ENCODE measurements at places on chromosomes 7 and 10.

DNA sequence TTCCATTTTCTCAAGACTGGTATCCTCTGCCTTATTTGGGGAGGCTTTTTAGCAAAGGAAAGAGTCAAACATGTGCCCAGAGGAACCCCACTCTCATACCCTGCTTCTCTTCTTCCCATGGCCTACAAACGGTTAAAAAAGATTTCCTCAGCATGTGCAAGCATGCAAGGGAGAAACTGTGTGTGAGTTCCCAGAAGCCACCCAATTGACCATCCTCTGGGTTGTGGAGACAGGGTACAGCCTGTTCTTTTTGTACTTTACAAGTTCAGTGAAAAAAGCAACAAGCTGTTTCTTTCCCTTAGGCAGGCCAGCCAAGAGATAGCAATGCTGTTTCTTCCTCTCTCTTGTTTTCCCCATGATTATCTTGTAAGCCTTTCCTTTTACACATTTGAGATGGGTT, 68.8 kb upstream of the MTPN start:
- DNase-seq: no peak

DNA sequence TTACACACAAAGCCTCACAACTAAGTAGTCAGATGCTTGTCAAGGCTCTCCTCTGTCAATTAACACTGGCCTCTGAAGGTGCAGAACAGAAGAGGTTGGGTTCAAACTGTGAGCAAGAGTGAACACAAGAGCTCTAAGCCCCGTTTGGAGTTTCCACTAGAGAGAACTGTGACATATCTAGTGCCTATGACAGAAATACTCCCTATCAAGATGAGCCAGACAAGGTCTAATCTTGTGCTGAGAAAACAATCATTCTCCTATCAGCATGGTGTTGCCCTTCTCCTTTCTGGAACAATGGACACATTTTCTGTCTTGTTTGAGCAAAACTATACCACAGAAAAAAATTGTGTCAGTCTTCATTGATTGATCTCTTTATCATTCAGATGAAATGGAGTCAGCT, 62.4 kb upstream of the CCDC71L start:
- DNase-seq: no peak

DNA sequence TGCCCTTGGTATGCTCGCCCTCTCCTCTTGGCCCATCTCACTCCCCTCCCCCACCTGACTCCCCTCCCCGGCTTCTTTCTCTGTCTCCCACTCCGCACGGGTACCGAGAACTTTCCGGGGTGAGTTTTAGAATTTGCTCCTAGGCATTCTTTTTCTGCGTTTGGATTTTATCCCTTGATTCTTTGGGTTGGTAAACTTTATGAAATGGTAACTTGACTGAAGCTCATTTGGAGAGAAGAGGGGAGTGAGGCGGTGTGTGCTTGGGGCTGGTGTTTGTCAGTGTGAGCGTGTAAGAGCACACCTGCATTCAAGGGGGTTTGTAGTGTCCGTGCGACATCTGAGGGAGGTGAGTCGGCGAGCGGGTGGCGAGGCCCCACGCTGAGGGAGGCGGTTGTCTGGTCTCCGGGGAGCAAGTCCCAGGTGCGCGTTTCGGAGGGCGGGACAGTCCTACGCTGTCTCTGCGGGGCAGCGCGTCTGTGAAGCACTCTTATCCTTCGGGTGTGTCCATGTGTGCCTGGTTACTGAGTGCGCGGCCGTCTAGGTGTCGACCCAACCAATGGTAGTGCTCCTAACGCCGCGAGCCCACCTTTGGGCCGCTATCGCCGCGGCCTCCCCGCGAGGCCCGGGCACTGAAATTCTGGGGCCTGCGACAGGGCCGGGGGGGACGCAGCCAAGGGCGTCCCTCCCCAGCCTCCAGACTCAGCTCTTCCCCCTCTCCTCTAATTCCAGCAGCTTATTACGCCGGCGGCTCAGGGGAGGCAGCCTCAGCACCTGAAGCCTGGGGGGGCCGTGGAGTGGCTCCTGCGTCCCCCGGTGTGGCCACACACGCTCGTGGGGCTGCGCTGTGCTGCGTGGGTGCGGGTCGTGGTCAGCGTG, 2.6 kb upstream of the ZNF503 start:
- DNase-seq: no peak

- no peak for DNase-seq
Measured at GRCh38 chr7:90833443-90833842, 237.3 kb downstream of the CDK14 start.

DNA sequence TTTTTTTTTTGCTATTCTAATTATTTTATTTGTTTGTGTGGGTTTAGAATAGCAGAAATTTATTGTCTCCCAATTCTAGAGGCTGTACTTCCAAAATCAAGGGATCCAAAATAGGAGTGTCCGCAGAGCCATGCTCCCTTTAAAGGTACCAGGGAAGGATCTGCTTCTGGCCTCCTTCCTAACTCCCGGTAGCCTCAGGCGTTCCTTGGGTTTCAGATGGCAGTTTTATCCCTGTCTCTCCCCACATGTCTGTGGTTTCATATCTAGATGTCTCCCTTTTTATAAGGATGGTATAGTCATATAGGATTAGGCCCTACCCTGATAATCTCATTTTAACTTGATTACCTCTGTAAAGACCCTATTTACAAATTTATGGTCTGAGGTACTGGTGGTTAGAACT, 48.4 kb downstream of the BMPR1A start:
- no peak for DNase-seq

GRCh38 chr10:126225672-126226008, 162.6 kb downstream of the ADAM12 start:
- no peak for DNase-seq

DNA sequence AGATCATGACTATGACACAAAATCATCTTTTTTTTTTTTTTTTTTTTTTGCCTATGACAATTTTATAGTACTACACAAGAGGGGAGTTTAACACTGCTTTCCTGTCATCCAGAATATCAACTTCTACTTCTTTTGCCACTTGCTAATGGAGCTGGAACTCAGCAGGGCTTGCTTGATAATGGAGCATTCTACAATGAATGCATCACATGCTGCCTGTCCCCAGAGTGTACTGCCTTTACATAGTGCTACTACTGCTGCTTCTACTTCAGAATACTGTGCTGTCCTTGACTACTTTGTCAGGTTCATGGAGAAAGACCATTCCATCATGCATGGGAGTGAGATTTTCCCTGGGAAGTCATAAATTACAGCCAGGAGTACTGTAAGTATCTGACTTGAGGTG, 338.6 kb upstream of the SEMA3A start:
- no peak for DNase-seq

DNA sequence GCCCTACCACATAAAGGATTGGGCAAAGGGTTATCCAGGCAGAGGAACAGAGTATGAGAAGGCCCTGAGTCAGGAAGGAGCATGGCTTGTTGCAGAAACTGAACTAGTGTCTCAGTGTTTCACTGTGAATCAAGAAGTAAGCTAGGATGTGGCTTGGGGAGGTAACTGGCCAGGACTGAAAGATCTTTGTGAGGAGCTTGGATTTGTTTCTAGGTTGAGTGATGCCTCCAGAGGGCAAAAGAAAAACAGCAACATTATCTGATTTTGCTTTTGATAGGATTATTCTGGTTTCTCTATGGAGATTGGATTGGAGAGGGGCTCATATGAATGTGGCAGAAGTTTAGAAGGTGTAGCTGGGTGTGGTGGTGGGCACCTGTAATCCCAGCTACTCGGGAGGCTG, 137.9 kb upstream of the HDAC9 start:
- DNase-seq: no peak

GRCh38 chr10:79149662-79150443, 81.1 kb downstream of the ZMIZ1 start:
- DNase-seq: no peak

GRCh38 chr10:61039868-61040267, 95.9 kb upstream of the RHOBTB1 start:
- DNase-seq: no peak

GRCh38 chr7:47693216-47693615, 111.3 kb upstream of the TNS3 start:
- no peak for DNase-seq

DNA sequence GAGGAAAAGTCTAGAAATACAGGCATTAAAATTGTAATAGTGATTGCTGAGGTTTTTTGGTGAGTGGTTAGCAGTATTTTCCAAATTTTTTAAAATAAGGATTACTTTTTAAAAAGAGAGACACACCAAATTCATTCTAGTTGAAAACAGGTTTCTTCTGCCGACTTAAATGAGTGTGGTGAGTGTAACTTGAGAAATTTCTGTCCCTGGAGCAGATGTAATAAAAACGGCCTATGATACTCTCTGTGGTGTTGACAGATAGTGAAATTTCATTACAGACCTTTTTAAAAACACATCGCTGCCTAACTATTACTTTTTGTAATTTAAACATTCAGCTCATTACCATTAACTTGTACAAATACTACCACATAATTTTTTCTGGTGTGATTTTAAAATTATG, 90.1 kb downstream of the CYP51A1 start:
- DNase-seq: no peak

DNA sequence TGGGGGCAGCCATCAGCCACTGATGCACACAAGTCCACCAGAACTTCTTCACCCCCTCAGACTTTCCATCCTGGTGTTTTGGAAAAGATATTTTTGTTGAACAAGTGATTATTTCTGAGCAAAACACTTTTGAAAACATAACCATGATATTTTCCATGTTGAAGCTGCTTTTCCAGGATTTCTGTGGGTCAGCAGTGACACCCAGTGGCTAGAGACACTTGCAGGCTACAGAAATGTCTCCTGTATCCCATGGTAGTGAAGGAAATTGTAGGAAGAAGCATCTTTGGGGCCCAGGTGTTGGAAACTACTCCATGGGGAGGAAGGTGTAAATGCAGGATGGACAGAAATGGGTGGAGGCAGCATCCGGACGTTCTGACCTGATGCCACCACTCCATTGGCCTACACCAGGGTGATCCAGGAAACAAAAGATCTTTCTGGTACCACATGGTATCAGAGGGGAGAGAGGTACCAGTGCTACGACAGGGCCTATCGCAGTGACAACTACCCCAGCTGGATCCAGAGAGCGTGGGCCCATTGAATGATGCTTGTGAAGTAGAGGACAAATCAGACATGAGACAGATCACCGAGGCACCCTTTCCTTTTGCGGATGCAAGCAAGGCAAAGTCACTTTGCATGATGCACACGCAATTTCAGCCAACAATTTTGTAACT, 111.7 kb upstream of the COBL start:
- DNase-seq: no peak

DNA sequence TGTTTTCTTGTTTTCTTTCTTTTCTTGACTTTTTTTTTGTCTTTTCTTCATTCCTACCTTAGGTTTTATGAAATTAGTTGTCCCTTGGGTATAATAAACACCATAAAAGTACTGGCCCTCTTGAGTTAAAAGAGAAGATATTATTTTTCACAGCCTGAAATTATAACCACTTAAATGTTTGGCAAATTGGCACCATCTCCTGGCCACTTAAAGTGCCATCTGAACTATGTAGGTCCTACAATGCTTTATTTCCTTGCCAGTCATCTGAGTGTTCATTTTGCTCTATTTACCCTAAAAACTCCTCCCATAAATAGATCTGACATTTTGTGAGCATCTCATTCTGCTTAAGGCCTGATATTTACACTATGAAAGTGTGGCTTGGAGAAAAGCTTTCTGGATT, 98.9 kb upstream of the PRKCQ start:
- no peak for DNase-seq

DNA sequence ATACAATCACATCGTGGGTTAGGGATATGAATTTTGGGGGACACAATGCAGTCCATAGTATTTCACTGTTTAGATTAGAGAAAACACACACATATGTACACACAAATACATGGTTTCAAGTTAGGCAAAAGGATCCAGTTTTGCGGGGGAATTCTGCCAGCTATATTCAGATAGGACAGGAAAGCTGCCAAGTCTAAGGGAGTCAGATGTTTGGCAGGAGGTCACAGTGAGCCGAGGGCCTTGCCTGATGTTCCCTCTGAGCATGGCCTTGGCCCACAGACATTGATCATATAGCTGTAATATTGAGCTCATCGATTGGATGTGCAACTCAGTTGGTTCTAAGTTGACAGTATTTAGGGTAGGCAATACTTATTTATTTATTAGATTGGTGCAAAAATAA, 122.8 kb downstream of the ADRA2A start:
- no peak for DNase-seq

GRCh38 chr10:132173185-132173584, 13.6 kb upstream of the DPYSL4 start:
- DNase-seq: no peak

DNA sequence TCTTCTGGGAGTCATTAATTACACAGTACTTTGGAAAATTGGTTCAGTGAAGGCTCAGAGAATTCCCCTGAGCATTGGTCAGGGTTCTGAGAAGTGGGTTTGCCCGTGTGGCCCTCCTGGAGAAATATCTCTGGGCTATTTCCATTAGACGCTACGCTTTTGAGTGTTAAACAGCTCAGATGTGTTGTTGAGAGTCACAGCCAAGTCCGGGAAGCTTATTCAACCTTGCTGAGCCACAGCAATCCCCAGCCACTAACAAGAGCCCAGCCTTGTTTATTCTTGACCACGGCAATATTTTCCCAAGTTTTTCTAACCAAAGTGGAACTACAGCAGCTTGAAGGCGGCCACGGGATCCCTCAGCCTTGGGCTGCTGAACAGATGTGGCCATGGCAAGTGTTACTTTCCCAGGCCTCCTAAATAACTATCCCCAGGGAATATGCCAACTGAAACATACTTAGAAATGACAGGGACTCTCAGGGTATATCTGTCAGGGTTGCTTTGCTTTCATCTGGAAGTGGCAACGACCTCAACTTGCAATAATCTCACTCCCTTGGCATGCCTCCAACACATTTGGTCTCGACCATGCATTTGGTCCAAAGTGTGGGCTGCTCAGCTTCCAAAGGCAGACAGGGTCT, 214.7 kb downstream of the EMX2 start:
- no peak for DNase-seq

DNA sequence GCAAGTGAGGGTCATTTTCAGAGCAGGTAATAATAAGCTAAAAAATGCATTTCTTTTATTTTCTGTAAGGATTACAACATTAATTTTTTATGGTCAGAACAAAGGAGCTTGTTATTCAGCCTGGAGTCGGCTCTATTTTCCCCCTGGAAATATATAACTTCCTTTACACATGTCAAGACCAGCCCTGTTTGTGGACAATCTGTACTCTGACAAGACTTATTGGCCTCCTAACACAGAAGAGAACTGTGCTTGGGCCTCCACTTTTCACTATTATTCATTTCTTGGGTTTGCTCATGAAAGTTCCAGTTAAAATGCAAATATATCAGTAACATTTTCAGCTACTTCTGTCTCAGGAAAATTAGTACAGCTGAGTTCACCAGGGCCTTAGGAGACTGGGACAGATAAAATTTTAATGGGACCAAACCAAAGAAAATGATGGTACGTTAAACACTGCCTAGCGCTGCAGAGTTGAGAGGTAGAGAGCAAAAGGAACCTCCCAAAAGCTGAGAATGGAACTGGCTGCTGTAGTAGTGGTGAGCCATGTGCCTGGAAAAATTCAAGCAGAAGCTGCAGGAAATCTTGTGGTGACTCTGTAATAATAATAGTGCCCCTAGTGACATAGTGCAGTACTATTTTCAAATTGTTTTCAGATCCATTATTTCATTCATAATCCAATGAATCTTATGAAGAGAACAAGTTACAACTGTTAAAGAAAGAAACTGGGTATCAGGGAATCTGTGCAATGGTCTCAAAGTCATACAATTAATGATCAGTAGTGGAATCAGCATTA, 227.2 kb upstream of the KIAA1217 start:
- no peak for DNase-seq

Data from stimulated activated CD8-positive, alpha-beta memory T cell treated with anti-CD3 and anti-CD28 coated beads, Interleukin-7, amount 100 ng/mL, for 1 hour (primary cell).